IPS DF 6.9 (cell line): ENCODE measurements at places on chromosomes 4 and X.

DNA sequence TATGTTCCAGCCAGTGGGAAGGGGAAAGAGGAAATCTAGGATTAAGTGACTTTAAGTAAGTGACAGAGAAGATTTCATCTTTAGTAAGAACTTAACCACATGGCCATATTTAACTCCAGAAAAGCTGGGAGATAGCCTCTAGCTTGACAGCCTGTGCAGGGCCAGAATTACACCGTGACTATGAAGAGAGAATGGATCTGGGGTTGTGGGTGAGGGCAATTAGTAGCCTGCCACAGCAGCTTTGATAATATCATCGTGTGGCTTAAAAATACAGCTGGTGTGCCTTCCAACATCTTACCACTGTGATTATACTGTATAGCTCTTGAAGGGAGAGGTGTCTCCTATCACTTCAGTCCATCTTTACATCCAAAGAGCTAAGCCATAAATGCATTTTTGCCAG is 57.6 kb upstream of the TBC1D9 start:
- no peak for DNase-seq

GRCh38 chrX:37745835-37746217 is 34.0 kb upstream of the CYBB start:
- no peak for DNase-seq

GRCh38 chrX:133670383-133670782 is 255.1 kb upstream of the GPC4 start:
- no peak for DNase-seq

GRCh38 chr4:152399246-152399645 is 136.6 kb downstream of the FBXW7 start:
- no peak for DNase-seq

DNA sequence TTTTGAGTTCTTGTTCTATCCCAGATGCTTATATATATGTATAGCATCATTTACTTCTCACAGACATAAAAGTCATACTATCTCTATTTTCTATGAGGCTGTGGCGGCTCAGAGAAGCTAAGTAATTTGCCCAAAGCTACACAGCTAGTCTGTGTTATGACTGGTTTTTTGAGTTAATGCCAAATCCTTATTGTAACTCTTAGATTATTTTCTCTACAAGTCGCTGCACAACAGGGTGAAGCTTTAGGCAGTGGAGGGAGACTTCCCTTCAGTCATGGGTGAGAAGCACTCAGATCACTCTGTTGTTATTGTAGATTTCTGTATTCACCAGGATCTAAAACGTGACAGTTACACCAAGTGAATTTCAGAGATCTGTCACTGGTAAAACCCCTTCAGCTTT is 48.1 kb downstream of the WWC2 start:
- DNase-seq, result no peak

DNA sequence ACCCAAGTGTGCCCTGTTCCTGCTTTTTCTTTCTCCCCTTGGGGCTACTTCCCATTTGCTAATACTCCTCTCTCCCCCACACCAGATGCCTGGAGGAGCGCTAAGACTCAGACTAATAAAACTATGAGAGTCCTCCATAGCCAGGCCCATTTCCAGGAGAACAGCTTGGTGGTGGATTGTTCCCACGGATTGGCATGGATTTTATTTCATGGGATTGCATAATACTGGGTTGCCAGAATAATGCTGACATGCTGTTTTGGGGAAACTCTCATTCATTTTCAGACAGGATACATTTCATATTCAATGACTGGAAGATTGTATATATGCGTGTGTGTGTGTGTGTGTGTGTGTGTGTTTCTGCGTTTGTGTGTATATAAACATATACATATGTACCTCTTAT is 447.5 kb upstream of the PITX2 start:
- DNase-seq, result no peak

DNA sequence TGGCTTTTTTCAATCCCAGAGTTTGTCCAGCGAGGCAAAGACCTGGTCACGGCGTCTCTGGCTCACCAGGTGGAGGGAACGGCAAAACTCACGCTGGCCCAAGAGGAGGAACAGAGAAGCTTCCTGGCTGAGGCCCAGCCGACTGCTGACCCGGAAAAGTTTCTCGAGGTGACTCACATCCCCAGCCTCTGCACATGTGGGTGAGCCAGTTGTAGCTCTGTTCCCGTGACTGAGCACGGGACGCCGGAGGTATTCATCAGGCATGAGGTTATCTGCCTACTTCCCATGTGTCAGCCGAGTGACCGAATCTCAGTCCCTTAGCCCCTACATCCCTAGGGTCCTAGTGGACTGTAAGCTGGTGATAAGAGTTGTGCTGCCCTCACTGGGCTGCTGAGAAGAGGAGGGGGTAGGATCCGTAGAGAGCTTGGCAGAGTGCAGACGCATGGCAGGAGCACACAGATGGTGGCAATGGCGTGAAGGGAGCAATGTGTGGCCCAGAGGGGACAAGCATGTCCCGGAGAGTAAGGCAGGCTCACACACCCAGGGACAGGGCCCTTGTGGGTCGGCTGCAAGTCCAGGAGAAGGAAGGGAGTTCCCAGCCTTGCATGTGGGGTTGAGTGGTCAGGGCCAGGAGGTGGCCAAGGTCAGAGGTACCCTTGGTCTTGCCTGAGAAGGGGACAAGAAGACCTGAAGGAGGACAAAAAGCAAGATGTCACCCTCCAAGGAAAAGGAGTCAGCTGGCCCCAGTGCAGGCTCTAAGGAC is 42.9 kb downstream of the EVC start:
- DNase-seq, result no peak

DNA sequence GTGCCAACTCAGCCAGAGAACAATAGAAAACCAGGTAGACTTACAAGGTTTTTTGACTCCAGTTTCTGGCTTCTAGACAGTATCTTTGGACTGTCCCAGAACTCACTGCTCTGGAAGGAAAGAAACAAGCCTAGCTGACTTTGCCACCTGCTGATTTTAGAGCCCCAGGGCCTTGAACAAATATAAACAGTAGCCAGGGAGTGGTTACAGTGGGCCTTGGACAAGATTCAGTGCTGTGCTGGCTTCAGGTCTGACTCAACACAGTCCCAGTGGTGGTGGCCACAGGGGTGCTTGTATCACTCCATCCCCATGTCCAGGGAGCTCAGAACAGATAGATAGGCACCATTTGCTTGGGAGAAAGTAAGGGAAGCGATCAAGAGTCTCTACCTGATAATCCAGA is 694.1 kb upstream of the ADGRL3 start:
- DNase-seq, result no peak

DNA sequence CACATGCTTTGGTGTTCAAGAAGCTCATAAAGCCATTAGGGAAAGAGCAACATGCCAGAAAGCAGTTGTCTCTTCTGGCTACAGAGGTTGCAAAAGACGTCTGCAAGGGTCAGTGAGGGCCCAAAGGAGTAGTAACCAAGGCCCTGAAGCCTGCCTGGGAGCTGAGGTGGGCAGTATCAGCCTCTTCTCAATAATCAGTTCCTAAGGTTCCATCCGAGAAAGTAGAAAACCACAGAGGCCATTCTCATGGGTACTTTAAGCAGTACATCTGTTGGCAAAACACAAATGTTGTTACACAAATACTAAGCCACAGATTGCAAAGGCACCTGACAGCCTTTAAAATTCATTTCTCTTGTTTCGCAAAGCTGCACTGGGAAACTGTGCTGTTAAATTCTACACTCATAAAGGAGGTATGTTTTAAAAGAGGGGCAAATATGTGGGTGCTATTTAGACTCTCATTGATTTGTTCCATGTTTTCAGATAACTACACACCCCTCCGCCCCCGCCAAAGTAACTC is 37.7 kb downstream of the MECP2 start:
- no peak for DNase-seq

- no peak for DNase-seq
Observed at GRCh38 chr4:71006203-71006907, 12.9 kb downstream of the DCK start.

DNA sequence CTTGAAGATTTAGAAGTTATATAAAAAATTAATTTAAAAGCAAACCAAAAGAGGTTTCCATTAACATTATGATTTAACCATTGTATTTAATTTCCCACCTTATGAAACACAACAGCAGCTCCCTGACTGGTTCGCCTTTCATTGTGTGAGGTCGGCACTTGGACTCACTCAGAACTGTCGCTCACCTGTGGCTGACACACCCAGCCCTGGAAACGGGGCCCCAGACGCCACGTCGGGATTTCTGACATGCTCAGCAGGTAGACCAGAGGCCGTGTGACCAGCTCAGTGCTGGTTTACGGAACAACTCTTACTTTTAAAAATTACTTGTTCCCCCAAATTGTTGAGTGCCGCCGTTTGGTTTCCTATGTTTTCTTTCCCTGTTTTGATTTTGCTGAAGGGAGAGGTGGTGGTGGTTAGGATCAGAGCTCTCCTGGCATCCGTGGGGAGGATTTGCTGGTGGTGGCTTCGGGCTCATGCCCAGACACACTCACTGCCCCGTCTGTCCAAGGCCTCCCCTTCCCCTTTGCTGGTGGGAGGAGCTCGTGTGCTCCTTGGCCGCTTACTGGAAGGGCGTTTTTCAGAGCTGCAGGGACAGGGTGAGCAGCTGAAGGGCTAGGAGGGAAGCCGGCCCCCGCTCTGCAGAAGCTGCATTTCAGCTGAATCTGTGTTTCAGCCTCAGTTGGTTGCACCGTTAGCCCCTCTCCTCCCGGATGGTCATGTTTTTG is 59.2 kb downstream of the CPLX1 start:
- no peak for DNase-seq

GRCh38 chr4:79923281-79923680 is 149.7 kb downstream of the ANTXR2 start:
- DNase-seq, result no peak

- no peak for DNase-seq
Observed at GRCh38 chr4:110087070-110087708, 111.2 kb downstream of the ELOVL6 start.

GRCh38 chr4:118741301-118741855 is 56.2 kb downstream of the METTL14 start:
- DNase-seq, result no peak

DNA sequence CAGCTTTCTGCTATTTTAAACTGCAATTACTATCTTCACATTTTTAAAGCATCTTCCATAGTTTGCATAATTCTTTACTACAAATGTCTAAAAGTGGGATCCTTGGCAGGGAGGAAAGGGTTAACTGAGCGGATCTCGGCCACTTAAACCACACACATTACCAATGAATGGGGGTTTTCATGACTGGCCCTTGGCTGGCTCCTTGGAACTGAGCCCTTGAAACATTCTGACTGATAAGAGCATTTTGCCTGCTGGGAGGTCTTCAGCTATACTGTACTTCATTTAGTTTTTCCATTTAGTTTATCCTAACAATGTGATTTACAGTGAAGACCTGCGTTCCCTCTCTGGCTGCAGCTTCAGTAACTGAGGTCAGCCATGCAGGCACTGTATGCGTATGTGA is 31.7 kb upstream of the MFAP3L start:
- no peak for DNase-seq

DNA sequence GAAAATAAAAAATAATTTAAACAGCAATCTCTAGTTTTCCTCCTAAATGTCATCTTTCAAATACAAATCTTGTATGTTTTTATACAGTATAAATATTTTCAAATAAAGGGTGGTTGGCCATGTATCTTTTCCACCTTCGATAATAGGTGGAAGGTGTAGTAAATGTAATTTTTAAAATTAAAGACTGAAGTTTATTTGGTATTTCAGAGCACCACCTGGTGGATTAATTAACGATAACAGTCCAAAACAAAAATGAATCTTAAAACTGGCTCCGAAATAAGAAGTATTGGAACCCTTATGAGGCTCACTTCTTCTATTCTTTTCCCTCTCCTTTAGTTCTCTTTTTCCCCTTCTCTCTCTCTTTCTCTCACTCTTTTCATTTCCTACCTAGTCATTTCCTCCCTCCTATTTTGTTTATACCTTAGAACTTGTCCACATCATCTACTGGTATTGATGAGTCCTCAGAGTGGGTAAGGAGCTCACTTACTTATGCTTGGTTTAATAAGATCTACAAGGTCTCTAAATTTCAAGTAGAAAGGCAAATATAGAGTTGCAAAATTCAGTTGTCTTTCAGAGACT is 82.9 kb upstream of the EXOC1L start:
- no peak for DNase-seq

- DNase-seq, result peak; percentile 25
Observed at GRCh38 chr4:77699731-77700210, 94.2 kb downstream of the CXCL13 start.

DNA sequence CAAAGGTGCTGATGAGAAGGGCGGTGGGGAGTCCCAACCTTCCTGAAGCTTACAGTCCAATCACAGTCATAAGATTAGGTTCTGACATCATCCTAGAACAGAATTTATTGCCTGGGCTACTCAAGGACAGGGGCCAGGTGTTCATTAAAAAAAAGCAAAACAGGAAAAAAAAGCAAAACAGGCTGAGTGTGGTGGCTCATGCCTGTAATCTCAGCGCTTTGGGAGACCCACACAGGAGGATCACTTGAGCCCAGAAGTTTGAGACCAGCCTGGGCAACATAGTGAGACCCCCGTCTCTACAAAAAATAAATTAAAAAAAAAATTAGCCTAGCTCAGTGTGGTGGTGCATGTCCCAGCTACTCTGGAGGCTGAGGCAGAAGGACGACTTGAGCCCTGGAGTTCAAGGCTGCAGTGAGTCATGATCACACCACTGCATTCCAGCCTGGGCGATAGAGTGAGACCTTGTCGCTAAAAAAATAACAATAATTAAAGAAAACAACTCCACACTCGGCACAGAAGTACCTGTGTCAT is 3.0 kb downstream of the RAB9A start:
- DNase-seq, result no peak

DNA sequence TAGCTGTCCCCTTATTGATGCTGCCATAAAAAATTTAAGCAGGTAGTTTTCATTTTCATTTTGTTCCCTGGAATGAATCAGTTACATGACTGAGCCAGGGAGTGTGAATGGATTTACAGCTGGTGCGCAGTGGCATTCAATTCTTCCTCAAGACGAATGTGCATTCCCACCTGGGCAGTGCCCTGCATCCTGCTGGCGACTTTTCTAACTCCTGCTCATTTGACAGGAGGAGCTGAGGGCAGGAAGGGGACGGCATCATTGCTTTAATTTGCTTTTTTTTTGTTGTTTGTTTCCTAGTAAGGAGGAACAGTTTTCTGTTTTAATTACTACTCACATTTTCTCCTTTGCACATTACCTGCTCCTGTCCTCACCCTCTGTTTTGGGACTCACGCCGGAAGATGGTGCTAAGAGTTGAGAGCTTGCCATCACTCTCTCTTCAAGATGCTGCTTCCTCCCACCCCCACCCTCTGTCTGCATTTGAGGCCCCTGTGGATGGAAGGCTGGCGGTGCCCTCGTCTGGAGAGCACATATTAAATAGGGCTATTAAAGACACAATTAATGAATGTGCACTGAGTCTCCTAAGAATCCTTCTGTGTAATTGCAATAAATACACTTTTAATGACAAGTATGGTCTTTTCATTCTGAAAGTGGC is 35.8 kb downstream of the PSAPL1 start:
- DNase-seq, result no peak

GRCh38 chr4:184689681-184690080 is 40.1 kb downstream of the PRIMPOL start:
- no peak for DNase-seq

- DNase-seq, result no peak
Observed at GRCh38 chr4:45530498-45530897, 593.4 kb downstream of the GABRG1 start.

GRCh38 chrX:38941675-38942074 is 140.4 kb downstream of the MID1IP1 start:
- DNase-seq, result no peak
